ENCODE measurements at places on chromosomes 13 and 19. TPM values are rescaled to one million over a fixed set of nuclear protein-coding genes. Genes with fewer than 3 reads are reported as not detected.
A peak's percentile ranks its signal among the peaks of the same experiment; 100 is the strongest.

Gene PLD3
- 902 TPM for total RNA-seq

GRCh38 chr13:30737511-30738337 is 2.4 kb downstream of the ALOX5AP start:
- H3K27ac ChIP-seq, result no peak overlapping the region
- peak overlapping the region; percentile 37 for H3K4me3 ChIP-seq
- no peak for DNase-seq
- H3K36me3 ChIP-seq, result no peaks in the 10 kb centered on the region
- peaks cover under 1% of the 10 kb centered on the region for H3K4me1 ChIP-seq
- H3K27me3 ChIP-seq, result no peaks in the 10 kb centered on the region

- DNase-seq, result no peak
- no peak overlapping the region for H3K27ac ChIP-seq
- H3K4me3 ChIP-seq, result no peak overlapping the region
- H3K27me3 ChIP-seq, result peaks cover 20% of the 10 kb centered on the region
Observed at GRCh38 chr19:12885749-12886650, 1.0 kb downstream of the KLF1 start.

- no peak for DNase-seq
- H3K4me3 ChIP-seq, result no peak overlapping the region
- no peak overlapping the region for H3K27ac ChIP-seq
- H3K4me1 ChIP-seq, result no peaks in the 10 kb centered on the region
Observed at GRCh38 chr13:70162141-70162540, 53.9 kb upstream of the KLHL1 start.

Gene MIR17HG
- total RNA-seq, result 0.84 TPM

- no peak for DNase-seq
- H3K4me3 ChIP-seq, result no peak overlapping the region
- no peak overlapping the region for H3K27ac ChIP-seq
- H3K4me1 ChIP-seq, result no peaks in the 10 kb centered on the region
Observed at GRCh38 chr19:50843205-50843604, 9.8 kb upstream of the KLK15 start.

GRCh38 chr19:15913384-15913783 is 15.5 kb upstream of the CYP4F2 start:
- no peaks in the 10 kb centered on the region for H3K4me1 ChIP-seq
- H3K4me3 ChIP-seq, result no peak overlapping the region
- peaks cover 28% of the 10 kb centered on the region for H3K27me3 ChIP-seq

- no peaks in the 10 kb centered on the region for H3K27me3 ChIP-seq
- DNase-seq, result no peak
- no peak overlapping the region for H3K27ac ChIP-seq
- H3K36me3 ChIP-seq, result no peaks in the 10 kb centered on the region
- no peak overlapping the region for H3K4me3 ChIP-seq
Observed at GRCh38 chr13:50574731-50575130, 268.8 kb downstream of the DLEU7 start.

Gene RNF17
- total RNA-seq, result not detected

Gene ZNF547
- 2.9 TPM for total RNA-seq

DNA sequence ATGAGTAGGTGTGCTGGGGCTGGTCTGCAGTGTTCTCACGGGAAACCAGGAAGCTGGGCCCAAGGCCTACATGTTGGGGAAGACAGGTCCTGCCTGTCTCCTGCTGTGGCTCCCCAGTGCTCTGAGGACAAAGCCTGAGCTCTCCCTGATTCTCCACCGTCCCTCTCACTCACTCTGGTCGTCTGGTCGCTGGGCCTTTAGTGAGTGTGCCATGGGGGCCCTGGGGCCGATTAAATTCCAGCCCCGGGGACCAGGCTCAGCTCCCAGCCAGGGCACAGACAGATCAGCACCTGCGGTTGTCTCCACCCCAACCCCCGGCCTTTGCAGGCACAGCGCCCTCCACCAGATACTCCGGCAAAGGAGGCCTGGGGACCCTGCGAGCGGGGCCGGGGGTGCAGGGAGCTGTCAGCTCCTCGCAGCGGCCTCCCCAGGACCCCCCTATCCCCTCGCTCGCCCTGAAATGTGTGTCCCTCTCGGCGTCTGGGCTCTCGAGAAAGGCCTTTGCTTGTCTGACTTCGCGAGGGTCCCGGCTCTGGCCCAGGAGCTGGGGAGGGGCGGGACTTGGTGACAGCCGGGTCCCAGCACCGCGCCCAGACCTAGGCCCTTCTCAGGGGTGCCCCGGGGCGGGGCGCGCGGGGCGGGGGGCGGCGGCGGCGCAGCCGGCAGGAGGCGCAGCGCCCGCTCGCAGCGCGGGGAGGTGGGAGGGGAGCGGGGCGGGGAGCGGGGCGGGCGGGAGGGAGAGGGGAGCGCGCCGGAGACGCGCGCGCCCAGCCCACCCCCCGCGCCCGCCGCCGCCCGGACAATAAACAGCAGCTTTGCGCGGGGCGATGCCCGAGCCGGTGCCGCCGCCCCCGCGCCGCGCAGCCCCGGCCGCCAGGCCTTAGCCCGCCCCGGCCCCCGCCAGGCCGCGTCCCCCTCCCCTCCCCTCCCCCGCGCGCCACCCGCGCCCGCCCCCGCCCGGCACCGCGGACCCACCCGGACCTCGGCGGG is at the start of gene PALM:
PALM (plus strand) TSS at position 782 of the 990 bp plus-strand sequence. CDS start 212 bp downstream, outside the sequence.
- peak within 1 kb of the TSS; percentile 17 for H3K27ac ChIP-seq
- H3K36me3 ChIP-seq, result no peaks in the 10 kb centered on the region
- H3K4me1 ChIP-seq, result peaks cover 7% of the 10 kb centered on the region

GRCh38 chr19:1064661-1065605 is 2.0 kb upstream of the ARHGAP45 start:
- no peaks in the 10 kb centered on the region for H3K36me3 ChIP-seq
- H3K27me3 ChIP-seq, result peaks cover 35% of the 10 kb centered on the region
- no peak overlapping the region for H3K27ac ChIP-seq
- H3K4me1 ChIP-seq, result peaks cover 23% of the 10 kb centered on the region
- no peak overlapping the region for H3K4me3 ChIP-seq
- peak; percentile 62 for DNase-seq

Gene ATXN8OS
- not detected for total RNA-seq

Gene ZNF534
- not detected for total RNA-seq

Gene PLK5
- not detected for total RNA-seq

DNA sequence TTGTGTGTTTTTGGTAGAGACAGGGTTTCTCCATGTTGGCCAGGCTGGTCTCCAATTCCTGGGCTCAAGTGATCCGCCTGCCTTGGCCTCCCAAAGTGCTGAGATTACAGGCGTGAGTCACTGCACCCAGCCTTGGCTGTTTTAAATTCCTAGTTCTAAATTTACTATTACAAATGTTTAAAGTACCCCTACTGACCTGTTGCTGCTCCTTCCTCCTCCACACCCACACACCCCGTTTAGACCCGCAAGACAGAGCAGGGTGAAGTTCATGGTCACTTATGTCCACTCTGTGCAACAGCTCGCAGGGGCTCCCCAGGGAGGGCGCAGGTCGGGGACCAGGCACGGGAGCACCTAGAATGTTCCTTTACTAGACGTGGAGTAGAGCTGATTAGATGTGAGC is 28.7 kb downstream of the TMEM161A start:
- H3K27me3 ChIP-seq, result no peaks in the 10 kb centered on the region
- H3K4me3 ChIP-seq, result no peak overlapping the region
- peaks cover 17% of the 10 kb centered on the region for H3K4me1 ChIP-seq
- H3K27ac ChIP-seq, result no peak overlapping the region
- no peaks in the 10 kb centered on the region for H3K36me3 ChIP-seq
